Body of pancreas (tissue), 4 donors: ENCODE measurements at places on chromosomes 16 and 17. TPM values are rescaled to one million over a fixed set of nuclear protein-coding genes. Genes with fewer than 3 reads are reported as not detected.

DNA sequence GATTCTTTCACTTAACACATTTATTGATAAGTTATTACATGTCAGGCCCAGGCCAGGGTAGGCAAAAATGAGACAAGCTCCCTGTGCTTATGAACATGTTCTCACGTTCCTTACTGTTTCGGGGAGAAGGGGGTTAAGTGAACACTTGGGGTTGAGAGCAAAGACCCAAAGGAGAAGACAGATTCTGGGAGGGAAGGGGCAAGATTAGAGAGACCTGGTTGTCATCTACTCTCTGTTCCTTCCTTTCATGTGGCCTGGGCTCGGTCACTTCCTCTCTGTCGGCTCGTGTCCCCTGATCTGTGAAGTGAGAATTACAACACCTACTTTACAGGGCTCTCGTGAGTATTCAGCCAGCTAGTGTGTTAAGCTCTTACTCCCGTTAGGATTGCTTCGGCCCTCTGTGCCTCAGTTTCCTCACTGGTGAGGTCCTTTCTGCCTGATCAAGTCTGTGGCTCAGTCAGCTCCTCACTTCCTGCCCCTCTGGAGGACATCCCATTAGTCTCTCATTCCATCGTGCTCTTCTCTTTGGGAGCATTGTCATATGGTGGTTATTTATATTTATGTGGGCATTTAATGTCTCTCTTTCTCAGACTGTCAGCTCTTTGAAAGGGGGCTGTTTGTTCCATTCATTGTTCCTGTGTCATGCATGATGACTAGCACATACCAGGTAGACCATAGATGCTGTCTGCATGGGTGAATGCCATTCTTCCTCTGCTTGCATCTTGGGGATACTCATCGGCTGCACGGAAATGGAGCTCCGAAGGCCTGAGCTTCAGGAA lies 38.9 kb downstream of the PLCG2 start:
- H3K27ac ChIP-seq: no peak overlapping the region
- no peaks in the 10 kb centered on the region for H3K36me3 ChIP-seq
- DNase-seq: no peak
- no peaks in the 10 kb centered on the region for H3K27me3 ChIP-seq
- no peaks in the 10 kb centered on the region for H3K4me1 ChIP-seq
- no peak overlapping the region for H3K4me3 ChIP-seq

Gene CMTM1
- total RNA-seq: not detected

GRCh38 chr17:57178839-57179238 lies 77.5 kb upstream of the MSI2 start:
- H3K27ac ChIP-seq: no peak overlapping the region
- no peak for DNase-seq
- no peak overlapping the region for H3K4me3 ChIP-seq
- H3K27me3 ChIP-seq: no peaks in the 10 kb centered on the region
- no peaks in the 10 kb centered on the region for H3K36me3 ChIP-seq

GRCh38 chr17:75803883-75804282 lies 19.3 kb downstream of the UNK start:
- DNase-seq: no peak
- H3K4me3 ChIP-seq: no peak overlapping the region
- no peak overlapping the region for H3K27ac ChIP-seq
- no peaks in the 10 kb centered on the region for H3K27me3 ChIP-seq
- no peaks in the 10 kb centered on the region for H3K4me1 ChIP-seq
- H3K36me3 ChIP-seq: no peaks in the 10 kb centered on the region

Gene MLX
- total RNA-seq: 24.9 TPM

Gene TBC1D3L
- 13.7 TPM for total RNA-seq

GRCh38 chr17:5128905-5129535 lies 13.2 kb downstream of the USP6 start:
- no peak for DNase-seq
- no peak overlapping the region for H3K4me3 ChIP-seq
- no peaks in the 10 kb centered on the region for H3K4me1 ChIP-seq

GRCh38 chr17:63949576-63950250 lies 17.6 kb upstream of the CD79B start:
- DNase-seq: no peak
- H3K36me3 ChIP-seq: no peaks in the 10 kb centered on the region
- no peaks in the 10 kb centered on the region for H3K27me3 ChIP-seq
- no peak overlapping the region for H3K4me3 ChIP-seq

- peaks cover 2% of the 10 kb centered on the region for H3K36me3 ChIP-seq
- H3K4me1 ChIP-seq: no peaks in the 10 kb centered on the region
- no peaks in the 10 kb centered on the region for H3K27me3 ChIP-seq
- no peak overlapping the region for H3K27ac ChIP-seq
- no peak for DNase-seq
Observed at GRCh38 chr17:21535686-21536375, 156.5 kb upstream of the KCNJ18 start.

- no peak for DNase-seq
- no peaks in the 10 kb centered on the region for H3K36me3 ChIP-seq
- no peaks in the 10 kb centered on the region for H3K4me1 ChIP-seq
- no peak overlapping the region for H3K4me3 ChIP-seq
Observed at GRCh38 chr16:89805136-89805905, 11.1 kb downstream of the FANCA start.

- H3K36me3 ChIP-seq: no peaks in the 10 kb centered on the region
- no peak overlapping the region for H3K4me3 ChIP-seq
- H3K27ac ChIP-seq: peak overlapping the region; percentile 99
- H3K27me3 ChIP-seq: no peaks in the 10 kb centered on the region
- peaks cover 82% of the 10 kb centered on the region for H3K4me1 ChIP-seq
- no peak for DNase-seq
Observed at GRCh38 chr17:351449-351738, 1.2 kb downstream of the RPH3AL start.

- no peaks in the 10 kb centered on the region for H3K27me3 ChIP-seq
- no peak overlapping the region for H3K27ac ChIP-seq
- no peak for DNase-seq
- peaks cover 8% of the 10 kb centered on the region for H3K4me1 ChIP-seq
- no peak overlapping the region for H3K4me3 ChIP-seq
Observed at GRCh38 chr17:73188011-73188410, 4.8 kb upstream of the COG1 start.

DNA sequence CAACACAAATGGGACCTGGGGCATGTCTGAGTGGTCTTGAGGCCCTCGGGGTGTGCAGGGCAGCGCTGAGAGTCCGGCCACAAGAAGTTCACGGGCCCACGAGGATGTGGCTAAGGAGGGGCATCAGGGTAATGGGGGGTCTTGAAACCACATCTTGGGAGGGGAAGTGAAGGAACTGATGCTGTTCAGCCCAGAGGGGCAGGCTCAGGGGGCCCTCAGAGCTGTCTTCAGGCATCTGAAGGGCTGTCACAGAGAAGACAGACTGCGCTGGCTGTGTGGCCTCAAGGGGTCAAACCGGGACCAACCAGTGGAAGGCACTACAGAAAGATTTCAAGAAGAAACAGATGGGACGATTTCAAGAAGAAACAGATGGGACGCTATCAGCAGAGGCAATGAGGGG lies 45.1 kb downstream of the ZNF423 start:
- no peak overlapping the region for H3K4me3 ChIP-seq
- no peaks in the 10 kb centered on the region for H3K27me3 ChIP-seq
- peaks cover 12% of the 10 kb centered on the region for H3K4me1 ChIP-seq
- H3K36me3 ChIP-seq: no peaks in the 10 kb centered on the region

Gene AARS1
- 72.8 TPM for total RNA-seq

- DNase-seq: peak; percentile 56
- H3K36me3 ChIP-seq: peaks cover 53% of the 10 kb centered on the region
- H3K4me3 ChIP-seq: no peak overlapping the region
Observed at GRCh38 chr16:85659805-85660511, 28.8 kb downstream of the GINS2 start.

DNA sequence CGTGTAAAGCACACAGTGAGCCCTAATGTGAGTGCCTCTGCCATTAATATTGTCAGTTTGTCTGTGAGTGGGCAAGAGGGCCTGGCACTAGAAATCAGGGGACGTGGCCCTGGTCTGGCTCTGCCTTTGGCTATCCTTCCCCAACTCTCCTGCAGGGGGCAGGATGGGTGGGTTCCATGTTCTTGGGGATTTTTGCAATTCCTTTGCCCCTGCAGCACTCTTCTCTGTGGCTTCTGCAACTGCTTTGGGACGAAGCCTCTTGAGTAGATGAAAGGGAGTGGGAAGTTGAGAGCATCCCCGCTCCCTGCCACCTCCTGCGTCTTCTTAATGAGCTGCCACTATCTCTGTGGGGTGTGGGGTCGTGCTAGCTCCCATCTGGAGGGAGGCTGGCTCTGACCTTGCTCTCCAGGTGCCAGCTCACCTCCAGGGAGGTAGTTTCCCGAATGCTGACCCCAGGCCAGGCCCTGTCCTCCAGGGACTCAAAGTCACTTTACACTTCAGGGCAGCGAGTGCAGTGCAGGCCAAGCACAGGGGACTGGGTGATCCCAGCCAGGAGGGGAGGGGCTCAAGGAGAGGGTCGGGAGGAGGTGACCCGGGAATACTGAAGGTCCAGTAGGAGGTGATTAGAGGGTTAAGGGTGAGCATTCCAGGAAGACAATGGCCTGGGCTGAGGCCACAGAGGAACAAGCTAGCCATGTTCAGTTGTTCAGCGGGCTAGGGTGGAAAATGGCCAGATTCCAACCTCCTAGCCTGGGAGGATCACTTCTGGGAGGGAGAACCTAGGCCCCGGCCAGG lies 121.0 kb upstream of the NLRP1 start:
- no peak for DNase-seq
- H3K4me1 ChIP-seq: no peaks in the 10 kb centered on the region
- no peaks in the 10 kb centered on the region for H3K36me3 ChIP-seq
- H3K27me3 ChIP-seq: no peaks in the 10 kb centered on the region

GRCh38 chr17:80006339-80006720 lies 29.3 kb downstream of the TBC1D16 start:
- H3K4me1 ChIP-seq: peaks cover 29% of the 10 kb centered on the region
- no peaks in the 10 kb centered on the region for H3K36me3 ChIP-seq
- peak overlapping the region; percentile 59 for H3K27ac ChIP-seq
- H3K27me3 ChIP-seq: no peaks in the 10 kb centered on the region

Gene ZNF267
- 8.8 TPM for total RNA-seq

- H3K4me3 ChIP-seq: no peak overlapping the region
- no peak overlapping the region for H3K27ac ChIP-seq
- no peaks in the 10 kb centered on the region for H3K4me1 ChIP-seq
- no peak for DNase-seq
Observed at GRCh38 chr16:75188832-75189477, 18.0 kb downstream of the CTRB2 start.

Gene EFCAB5
- under 0.01 TPM for total RNA-seq

Gene TMEM235
- total RNA-seq: not detected

GRCh38 chr17:80992077-80992947 lies 671 bp downstream of the CHMP6 start:
- peaks cover 35% of the 10 kb centered on the region for H3K4me1 ChIP-seq
- no peaks in the 10 kb centered on the region for H3K36me3 ChIP-seq
- no peaks in the 10 kb centered on the region for H3K27me3 ChIP-seq
- no peak for DNase-seq
- H3K27ac ChIP-seq: no peak overlapping the region

GRCh38 chr17:40926341-40926740 lies 11.1 kb downstream of the KRT23 start:
- H3K36me3 ChIP-seq: no peaks in the 10 kb centered on the region
- H3K4me1 ChIP-seq: no peaks in the 10 kb centered on the region
- DNase-seq: no peak
- H3K27ac ChIP-seq: no peak overlapping the region
- H3K4me3 ChIP-seq: no peak overlapping the region

DNA sequence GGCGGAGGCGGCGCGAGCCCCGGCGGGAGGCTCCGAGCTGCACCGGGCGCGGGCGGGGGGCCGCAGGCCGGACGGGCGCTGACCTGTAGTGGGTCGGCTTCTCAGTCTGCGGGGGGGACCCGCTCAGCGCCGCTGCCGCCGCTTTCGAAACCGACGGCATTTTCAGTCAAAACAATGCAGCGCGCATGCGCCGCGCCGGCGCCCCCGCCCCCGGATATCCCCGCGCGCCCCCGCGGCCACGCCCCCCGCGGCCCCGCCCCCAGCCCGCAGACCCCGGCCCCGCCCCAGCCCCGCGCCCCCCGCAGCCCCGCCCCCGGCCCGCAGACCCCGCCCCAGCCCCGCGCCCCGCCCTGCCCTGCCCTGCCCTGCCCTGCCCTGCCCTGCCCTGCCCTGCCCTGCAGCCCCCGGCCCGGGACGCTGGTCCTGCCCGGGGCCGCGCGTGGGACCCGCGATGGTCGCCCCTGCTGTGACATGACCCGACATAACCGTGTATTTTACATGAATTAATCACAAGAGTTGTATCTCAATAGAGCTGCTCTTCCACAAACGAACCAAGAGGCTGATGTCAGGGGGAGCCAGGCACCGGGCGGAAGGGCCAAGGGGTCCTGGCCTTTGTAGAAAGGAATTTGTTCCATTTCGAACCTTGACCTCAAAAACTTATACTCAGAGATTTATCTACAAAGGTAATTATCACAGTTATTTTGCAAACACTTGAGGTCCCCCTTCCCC lies at the start of gene UNKL:
TSS of gene UNKL (minus strand) at position 173 of the 729 bp plus-strand sequence. CDS start at position 160, 13 bp downstream.
- peak within 1 kb of the TSS; percentile 90 for H3K4me3 ChIP-seq
- peak within 1 kb of the TSS; percentile 60 for H3K27ac ChIP-seq
- peak; percentile 84 for DNase-seq
- no peaks in the 10 kb centered on the region for H3K36me3 ChIP-seq

DNA sequence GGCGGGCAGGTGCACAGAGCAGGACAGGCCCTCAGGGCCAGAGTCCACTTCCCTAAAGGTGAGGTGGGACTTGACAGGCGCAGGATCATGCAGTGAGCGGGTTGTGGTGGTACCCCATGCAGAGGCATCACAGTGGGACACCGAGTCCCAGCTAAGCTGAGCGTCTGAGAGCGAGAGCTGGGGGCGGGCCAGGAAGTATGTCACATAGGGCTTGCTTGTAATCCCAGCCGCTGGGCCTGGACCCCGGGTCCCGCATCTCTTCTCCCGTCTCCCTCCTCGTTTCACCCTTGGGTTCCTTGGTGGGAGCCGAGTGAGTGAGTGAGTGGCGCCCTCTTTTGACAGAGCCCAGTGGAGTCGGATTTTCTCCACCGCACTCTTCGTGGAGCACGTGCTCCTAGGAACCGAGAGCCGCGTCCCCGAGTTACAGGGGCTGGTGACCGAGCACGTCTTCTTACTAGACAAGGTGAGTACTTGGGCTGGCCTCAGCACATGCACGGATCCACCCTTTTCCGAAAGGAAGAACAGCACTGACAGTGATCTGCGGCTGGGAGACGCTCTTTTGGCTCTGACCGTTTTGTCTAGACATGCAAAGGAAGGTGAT lies 50.8 kb upstream of the ENDOV start:
- no peak overlapping the region for H3K4me3 ChIP-seq
- peak; percentile 30 for DNase-seq

Gene RRAD
- 8.3 TPM for total RNA-seq

Gene SPATA22
- total RNA-seq: not detected

GRCh38 chr16:25713785-25714570 lies 22.2 kb downstream of the HS3ST4 start:
- no peak overlapping the region for H3K27ac ChIP-seq
- H3K4me3 ChIP-seq: no peak overlapping the region
- DNase-seq: no peak
- H3K27me3 ChIP-seq: no peaks in the 10 kb centered on the region

DNA sequence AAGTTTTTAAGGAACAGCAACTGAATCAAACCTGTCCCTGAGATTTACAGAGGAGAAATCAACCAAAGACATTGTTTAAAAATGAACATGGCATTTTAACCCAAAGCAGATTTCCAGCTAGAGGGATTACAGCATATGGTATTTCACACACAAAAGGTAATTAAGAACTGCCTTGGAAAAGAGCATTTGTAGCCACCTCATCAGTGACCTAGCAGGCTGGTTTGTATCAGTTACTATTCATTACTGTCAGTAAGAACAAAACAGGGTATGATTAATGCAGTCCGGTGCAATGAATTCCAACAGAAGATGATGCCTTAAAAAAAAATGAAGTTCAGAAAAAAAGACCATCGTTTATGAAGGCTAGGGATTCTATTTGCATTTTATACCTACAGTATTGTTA lies 219.9 kb downstream of the CHD9NB start:
- no peaks in the 10 kb centered on the region for H3K36me3 ChIP-seq
- H3K4me3 ChIP-seq: no peak overlapping the region
- no peak overlapping the region for H3K27ac ChIP-seq
- H3K4me1 ChIP-seq: no peaks in the 10 kb centered on the region
- no peaks in the 10 kb centered on the region for H3K27me3 ChIP-seq
